Coronary artery (tissue), 2 donors: ENCODE measurements at places on chromosomes 2 and 18.

DNA sequence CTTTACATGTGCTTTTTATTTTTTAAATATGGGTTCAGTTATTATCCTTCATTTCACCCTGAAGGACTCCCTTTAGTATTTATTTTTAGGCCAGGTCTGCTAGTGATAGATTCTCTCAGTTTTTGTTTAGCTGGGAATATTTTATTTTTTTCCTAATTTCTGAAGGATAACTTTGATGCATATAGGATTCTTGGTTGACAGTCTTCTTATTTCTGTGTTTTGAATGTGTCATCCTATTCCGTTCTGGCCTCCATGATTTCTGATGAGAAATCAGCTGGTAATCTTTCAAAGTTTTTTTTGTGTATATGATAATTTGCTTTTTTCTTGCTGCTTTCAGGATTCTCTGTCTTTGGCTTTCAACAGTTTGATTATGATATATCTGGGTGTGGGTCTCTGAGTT is 35.4 kb downstream of the TMEM178A start:
- DNase-seq, result no peak

DNA sequence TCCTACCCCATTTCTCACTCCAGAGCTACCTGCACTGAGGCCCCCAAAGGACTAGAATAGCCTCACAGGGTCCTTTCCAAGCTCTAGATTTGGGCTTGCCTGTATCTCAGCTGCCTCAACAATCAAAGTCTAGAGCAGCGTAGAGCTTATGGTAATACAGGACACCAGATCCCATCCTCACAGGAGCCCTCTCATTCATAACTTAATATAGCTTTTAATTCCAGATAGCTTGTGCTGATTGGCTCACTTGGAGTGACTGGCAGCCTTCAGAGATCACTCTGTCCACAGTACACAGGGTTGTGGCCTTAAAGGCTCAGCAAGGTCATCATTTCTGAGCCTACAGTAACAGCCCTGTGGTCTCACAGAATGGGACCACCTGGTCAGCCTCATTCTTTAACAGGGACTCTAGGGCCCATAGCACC is 51.4 kb downstream of the ZFP36L2 start:
- DNase-seq, result no peak

DNA sequence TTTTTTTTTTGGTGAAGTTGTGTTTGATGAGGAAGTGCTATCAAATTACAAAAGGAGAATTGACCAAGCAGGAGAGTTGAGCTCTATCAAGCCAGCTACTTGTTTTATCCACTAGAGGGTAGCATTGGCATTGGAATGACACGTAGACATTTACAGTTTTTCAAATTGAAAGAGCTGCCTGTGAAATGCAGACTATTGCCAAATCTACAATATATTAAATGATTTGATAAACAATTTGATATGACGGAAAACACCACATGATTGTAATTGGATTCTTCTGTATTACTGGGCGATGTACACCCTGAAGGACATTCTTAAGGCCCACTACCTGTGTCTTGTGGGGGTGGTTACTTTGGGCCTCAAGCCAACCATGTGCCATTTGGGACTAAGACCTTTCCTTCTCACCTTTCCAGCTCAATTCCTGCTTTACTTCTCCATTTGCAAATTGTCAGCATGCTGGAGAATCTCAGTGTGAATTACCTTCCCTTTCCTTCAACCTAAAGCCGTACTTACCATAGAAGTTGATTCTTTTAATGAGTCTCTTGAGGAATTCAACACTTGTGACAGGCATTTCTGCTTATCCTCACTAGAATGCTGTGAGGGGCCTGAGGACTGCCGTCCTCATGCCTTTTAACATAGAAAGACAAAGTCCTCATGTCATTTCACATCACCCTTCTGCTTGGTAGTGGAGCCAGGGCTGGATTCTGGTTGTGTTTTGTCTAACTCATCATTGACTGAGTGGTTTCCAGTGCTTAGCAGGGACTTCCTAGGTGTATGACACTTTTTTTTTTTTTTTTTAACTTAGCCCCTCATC is 134.8 kb upstream of the THUMPD2 start:
- no peak for DNase-seq

GRCh38 chr2:121104721-121105141 is 180.3 kb downstream of the TFCP2L1 start:
- DNase-seq, result no peak

DNA sequence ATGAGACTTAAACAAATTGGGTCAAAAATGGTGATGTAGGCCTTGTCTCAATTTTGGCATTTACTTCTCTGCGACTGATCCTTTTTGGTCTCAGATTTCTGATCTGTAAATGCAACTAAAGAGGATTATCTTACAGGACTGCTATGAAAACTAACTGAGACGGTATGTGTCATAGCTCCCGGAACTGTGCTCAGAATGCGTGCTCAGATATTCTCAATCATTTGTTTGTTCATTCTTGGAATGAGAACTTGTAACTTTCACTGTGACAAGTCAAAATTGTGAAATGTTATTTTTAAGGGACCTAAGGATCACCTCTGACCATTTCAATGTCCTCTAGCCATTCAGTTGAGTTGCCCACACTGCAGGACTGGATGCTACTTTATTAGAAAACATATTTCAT is 498.2 kb upstream of the PIK3C3 start:
- DNase-seq, result no peak

DNA sequence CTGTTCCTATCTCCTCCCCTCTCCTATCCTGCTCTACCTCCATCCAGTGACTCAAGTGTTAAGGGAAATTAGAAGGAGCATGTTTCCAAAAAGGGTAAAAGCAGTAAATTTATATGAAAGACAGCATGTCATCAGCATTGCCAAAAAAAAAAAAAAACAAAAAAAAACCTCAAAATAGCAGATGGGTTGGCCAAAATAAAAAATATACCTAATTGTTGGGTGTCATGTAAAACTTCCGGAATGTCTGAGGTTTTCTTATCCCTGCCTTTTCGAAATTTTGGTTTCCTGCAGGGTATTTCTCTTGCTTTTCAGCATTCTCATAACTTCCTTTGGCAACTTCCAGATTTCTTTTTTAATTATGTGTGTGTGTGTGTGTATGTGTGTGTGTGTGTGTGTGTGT is 241.6 kb upstream of the FN1 start:
- no peak for DNase-seq

DNA sequence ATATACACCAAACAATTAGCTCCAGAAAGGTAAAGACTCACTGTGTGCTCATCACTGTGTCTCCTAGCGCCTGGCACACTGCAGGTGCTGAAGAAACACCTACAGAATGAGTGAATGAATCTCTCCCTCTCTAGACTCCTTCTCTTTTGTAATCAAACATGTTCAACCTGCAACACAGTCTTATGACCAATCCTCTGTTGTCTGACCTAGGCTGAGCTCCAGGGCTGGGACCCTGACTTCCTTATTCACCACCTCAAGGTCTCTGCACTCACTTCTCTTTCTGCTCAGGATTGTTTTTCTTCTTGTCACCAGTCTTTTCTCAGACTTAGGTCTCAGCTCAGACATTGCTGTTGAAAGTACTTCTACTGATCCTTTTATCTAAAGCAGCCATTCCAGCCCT is 9.8 kb downstream of the CKAP2L start:
- DNase-seq, result no peak

- DNase-seq, result no peak
Observed at GRCh38 chr2:69998761-69999160, 37.3 kb upstream of the ASPRV1 start.

DNA sequence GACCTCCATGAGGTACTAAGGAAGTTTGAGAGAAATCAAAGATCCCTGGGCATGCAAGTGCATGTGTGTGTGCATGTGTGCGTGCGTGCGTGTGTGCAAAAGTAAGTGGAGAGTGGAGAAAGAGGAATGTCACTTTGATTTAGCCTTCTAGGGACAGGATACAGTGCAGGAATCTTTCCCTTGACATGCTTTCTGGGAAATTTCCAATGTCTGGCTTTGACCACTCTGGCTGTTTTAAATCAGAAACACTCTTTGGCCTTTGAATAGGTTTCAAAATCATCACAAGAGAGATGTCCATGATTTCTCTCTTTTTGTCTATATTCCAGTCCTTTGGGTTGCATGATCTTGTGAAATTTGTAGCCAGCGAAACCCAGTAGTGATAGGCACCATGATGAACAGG is 162.0 kb downstream of the ALK start:
- DNase-seq, result no peak

DNA sequence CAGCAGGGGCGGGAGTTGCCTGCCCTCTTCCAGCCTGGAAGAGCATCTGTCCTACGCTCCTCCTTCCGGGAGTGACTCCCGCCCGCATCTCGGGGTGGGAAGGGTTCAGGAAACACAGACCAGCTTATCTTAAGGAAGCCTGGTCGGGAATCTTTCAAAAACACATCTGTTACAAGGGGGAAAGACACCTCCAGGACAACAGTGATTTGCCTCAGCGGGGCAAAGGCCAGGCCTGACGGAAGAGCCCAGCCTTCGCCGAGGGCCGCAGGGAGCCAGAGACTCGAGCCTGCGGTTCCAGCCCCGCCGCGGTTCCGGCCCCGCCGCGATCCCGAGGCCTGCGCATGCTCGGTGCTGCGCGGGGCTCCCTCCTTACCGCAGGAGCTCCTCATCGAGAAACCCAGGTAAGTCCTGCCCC is 38.1 kb upstream of the TGIF1 start:
- DNase-seq, result no peak

GRCh38 chr2:83186105-83186760 is 1272.8 kb downstream of the SUCLG1 start:
- no peak for DNase-seq

- no peak for DNase-seq
Observed at GRCh38 chr2:120400551-120400950, 54.6 kb downstream of the INHBB start.

GRCh38 chr2:68431316-68431972 is 35.6 kb downstream of the FBXO48 start:
- DNase-seq, result no peak

- DNase-seq, result no peak
Observed at GRCh38 chr2:142973160-142973821, 95.8 kb downstream of the KYNU start.

GRCh38 chr2:232488721-232489300 is 1.2 kb upstream of the ECEL1 start:
- no peak for DNase-seq

GRCh38 chr2:230327418-230328154 is 593 bp downstream of the SP140L start:
- no peak for DNase-seq

DNA sequence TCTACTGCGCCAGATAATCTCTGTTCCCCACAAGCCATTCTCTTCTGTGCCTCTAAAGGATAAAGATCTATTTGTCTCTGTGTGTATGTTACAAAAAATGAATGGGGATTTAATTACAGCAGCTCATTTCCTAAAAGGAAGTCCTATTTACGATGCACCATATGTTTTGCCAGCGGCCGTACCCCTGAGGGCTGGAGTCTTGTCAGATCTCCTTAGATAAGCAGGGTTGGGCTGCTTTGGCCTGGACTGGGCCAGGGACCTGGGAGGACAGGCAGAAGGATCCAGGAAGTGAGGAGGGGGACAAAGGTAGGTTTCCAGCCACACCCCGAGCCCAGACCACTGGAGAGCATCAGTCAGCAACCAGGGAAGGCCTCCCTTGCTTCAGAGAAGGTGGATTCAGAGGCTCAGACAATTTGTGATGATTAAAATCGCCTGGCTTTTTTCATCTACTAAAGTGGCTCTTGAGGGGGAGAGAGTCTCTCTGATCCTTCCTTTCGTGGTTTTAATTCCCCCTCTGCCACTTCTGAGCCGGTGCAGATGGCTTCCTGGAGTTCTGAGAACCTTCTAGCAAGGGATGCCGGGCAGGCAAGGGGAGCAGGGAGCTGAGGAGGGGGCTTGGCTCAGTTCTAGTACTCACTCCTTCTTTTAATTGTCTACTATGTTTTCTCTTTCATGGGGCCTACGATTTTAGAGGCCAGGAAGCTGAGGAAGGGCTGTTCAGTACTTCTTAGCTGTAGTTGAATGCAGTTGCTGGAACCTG is 42.1 kb downstream of the MYCN start:
- no peak for DNase-seq

GRCh38 chr2:194445226-194445625 is 1211.8 kb upstream of the SLC39A10 start:
- no peak for DNase-seq

DNA sequence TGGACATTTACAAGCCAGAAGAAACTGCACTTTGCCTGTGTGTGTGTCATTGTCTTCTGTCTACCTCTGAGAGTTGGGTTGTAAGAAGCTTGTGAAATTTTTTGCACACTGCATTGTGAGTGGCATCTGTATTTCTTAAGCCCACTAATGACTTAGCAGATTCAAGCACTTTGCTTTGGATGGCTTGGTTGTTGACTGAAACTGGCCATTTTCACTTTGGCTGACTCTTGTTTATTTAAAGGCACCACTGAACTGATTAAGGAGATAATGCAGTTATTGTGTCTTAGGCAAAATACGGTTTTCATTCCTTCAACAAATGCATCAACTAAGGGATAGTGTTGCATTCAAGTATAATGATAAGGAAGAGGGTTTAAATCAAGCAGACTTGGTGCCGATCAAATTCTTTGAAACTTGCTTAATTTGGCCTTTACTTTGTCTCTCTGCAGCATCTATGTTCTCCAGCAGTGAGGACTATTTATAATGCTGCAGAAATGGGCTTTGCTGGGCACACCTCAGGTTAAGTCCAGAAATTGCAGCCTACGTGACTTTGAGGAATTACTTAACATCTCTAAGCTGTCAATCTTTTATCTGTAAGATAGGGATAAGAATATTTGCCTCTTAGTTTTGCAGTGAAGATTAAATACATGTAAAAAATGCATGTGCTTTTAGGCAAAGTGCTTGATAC is 142.0 kb downstream of the CCDC85A start:
- DNase-seq, result no peak

GRCh38 chr2:11762031-11762430 is 15.6 kb downstream of the LPIN1 start:
- DNase-seq, result peak; percentile 31

GRCh38 chr2:142220239-142220638 is 89.4 kb upstream of the LRP1B start:
- no peak for DNase-seq

DNA sequence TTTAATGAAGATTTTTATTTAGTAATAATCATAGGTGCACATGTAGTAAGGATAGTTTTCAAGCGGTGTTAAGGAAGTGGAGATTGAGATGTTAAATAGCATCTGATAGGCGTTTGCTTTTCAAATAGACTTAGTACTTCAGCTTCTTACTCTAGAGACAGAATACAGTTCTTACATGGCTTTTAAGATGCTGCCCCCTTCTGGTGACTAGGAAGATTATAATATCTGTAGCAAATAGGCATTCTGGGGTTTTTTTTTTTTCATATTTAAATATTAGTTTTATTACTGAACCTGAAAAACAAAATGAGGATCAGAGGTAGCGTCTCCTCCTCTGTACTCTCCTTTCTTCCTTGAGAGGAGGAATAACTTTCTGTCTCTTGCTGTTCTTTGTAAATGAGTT is 100.2 kb downstream of the AGAP1 start:
- DNase-seq, result no peak
